ENCODE measurements at places on chromosomes 1 and 21.

GRCh38 chr1:169486281-169487051 is 722 bp upstream of the SLC19A2 start:
- peak; percentile 44 for DNase-seq

DNA sequence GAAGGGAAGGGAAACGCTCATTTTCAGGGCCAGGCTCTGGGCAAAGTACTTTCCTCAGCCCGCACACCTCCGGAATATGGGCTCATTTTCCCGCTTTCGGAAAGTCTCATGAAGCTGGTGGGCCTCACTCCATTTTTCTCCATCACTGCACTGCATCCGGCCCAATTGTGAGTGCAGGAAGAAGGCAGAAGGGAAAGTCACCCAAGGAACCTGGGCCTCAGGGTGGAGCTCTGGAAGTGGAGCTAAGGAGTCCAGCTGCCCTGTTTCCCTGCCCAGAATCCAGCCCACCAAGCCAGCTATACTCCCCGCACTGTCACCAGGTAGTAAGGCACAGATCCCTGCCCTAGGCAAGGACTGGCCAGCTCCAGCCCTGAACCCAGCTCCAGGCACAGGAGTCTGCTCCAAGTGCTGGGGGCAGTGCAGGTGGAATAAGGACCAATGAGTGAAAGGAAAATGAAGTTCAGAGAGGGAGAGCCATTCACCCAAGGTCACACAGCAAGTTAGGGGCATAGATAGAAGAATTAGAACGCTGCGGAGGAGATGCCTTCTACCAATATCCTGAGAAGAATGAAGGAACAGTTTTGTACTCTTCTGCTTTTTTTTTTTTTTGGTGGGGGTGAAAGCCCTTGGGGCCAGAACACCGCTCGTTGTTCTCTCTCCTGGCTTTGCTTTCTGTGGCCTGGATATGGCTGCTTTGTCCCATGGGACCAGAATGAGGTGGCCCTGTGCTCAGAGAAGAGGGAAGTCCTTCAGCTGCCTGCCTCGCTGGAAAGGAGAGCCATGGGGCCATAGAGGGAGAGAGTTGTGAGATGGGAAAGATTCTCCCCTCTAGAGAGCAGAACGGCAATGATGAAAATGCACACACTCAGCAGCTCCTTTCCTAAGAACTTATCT is 10.0 kb downstream of the LRP8 start:
- no peak for DNase-seq

DNA sequence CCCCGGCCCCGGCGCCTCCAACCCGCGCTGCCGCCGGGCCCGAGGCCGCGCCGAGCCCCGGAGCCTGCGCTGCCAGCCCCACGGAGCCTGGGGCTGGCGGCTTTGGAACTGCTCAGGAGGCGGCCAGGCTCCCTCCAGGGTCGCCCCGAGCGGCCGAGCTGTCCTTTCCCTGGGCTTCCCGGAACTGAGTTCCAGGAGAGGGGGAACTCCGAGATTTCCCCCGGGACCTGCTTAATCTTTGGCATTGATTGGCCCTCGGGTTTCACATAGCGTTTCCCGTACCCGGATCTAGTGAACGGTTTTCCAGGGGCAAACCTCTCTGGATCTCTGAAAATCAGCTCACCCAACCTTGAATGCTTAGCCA is 504 bp downstream of the H6PD start:
- no peak for DNase-seq

DNA sequence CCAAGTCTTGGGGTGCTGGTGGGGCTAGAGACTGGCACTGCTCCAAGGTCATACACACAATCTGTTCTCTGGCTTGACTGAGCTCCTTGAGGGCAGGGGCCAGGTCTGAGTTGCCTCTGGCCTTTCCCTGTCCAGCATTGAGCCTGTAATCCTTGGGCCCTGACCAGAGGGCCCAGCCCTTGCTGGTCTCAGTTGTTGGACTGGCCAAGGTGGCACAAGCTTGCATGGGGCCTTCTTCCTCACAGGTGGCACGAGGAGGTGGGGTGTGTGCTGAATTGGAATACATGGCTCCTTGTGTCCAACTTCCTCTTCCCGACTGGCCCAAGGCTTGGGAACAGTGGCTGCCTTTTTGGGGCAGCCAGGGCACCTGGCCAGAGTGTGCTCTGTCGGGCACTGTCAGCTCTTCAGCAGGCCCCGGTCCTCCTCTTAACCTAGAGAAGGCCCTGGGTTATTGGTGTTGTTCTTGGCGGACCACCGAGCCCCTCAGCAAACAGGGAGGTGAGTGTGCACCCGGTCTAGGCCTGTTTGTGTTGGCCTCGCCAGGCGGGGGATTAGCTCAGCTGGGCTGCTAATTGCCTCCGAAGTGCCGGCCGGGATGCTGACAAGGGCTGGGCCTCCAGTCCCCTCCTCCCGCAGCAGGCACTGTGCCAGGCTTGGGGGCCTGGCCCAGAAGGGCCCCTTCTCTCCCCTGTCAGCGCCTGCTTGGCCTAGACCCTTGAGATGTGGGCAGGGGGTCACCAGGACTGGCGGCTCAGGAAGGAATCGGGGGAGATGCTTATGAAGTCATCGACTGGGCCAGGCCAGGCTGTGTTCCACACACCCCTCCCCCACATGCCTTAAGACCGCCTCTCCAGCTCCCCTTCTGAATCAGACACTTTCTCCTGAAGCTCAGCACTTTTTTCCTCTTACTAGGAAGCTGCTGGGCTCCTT is 28.5 kb downstream of the WNT4 start:
- no peak for DNase-seq

GRCh38 chr1:3894626-3895278 is 5.3 kb downstream of the C1orf174 start:
- DNase-seq: no peak

DNA sequence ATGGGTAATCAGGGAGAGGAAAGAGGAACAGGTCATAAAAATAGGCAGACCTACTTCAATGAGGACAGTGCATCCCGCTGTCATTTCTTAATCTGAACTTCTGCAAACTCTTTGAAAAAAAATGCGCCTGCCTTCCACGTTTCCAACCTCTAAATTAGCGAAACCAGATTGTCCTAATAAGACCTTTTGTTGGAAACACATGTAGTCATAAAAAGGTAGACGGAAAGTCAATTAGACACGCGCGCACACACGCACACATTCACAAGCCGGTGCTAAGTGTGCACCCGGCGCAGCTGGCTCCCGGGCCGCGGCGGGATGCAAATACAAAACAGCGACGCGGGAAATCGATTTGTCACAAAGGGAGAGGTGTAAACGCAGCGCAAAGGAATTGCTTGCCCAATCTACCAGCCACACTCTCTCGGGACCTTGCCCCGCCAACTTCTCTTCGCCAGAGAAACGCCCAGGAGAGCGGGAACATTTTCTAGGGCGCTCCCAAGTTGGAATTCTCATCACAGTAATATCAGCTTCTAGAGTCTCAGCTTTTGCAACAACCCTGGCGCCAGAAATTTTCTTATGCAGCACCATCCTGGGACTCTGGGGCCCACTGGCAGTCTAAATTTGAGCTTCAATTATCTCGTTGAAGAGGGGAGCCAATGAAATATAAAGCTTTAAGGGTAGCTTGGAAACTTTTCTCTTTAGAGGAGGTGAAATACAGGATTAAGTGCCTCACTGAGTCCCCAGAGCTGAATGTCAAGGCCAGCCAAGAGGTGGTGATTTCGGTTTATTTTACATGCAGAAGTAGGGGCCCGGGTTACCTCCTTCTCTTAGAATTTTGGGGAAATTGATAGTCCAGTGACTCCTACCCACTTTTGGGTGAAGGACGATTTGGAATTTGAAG is 4.5 kb downstream of the PRRX1 start:
- DNase-seq: no peak

GRCh38 chr1:9850442-9851162 is 26.8 kb upstream of the CLSTN1 start:
- DNase-seq: no peak

GRCh38 chr1:109782514-109782913 is 18.8 kb upstream of the EPS8L3 start:
- no peak for DNase-seq

DNA sequence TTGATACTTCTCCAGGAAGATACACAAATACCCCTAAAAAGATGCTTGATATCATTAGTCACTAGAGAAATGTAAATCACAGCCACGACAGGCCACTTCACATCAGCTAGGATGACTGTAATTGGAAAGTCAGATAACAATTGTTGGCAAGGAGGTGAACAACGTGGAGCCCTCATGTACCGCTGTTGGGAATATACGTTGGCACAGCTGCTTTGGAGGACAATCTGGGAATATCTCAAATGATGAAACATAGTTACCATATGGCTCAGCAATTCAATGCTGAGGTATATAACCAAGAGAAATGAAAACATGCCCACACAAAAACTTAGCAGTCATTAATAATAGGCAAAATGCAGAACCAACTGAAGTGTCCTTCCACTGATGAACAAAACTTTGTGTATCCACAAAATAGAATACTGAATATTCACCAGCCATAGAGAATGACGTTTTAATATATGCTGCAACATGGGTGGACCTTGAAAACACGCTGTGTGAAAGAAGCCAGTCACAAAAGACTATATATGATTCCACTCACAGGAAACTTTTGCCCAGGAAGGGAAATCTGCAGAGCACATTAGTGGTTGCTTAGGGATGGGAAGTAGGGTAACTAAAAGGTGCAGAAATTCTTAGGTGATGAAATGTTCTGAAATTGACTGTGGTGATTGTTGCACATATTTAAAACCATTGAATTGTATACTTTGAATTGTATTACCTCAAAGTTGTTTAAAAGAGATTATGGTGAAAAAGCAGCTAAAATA is 95.4 kb downstream of the AHCTF1 start:
- no peak for DNase-seq
